ENCODE measurements at places on chromosomes 4 and X. TPM values are rescaled to one million over a fixed set of nuclear protein-coding genes. Genes with fewer than 3 reads are reported as not detected.

The SLC10A6 gene
- 5.8 TPM for total RNA-seq

GRCh38 chr4:68349279-68349648 is 626 bp downstream of the YTHDC1 start:
- no peak for DNase-seq

The FAM47B gene
- not detected for total RNA-seq

- DNase-seq = no peak
Measured at GRCh38 chr4:8819019-8819418, 52.6 kb downstream of the HMX1 start.

- DNase-seq = no peak
Measured at GRCh38 chr4:110898290-110898689, 275.4 kb upstream of the PITX2 start.

DNA sequence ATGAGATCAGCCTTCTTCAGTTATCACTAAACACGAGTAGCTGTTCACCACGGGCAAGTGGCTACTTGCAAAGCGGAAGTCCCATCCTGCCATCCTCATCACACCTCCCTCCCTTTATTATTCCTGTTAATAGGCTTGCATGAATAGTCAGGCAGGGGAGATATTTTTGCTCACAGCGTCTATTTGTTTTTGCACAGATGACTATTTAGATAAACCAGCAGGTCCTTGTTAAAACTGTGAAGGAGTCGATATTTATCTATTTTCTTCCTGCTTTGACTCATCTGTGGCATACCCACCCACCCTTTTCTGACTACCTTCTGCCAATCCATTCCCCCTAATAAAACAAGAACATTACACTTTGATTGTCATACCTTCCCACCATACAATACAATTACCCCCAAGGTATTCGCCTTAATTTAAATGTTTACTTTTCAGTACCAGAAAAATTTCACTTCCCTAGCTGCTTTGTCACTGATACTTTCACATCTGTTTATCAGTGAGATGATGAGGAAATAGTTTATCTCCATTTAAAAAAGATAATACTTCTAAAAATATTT is 96.6 kb upstream of the BANK1 start:
- no peak for DNase-seq

- DNase-seq = no peak
Measured at GRCh38 chr4:25896776-25897539, 17.1 kb upstream of the SMIM20 start.

GRCh38 chr4:10684631-10685030 is at the start of gene CLNK:
Gene CLNK (minus strand): TSS chr4:10684768. CDS start chr4:10667869, 16,899 bp downstream.
- no peak for DNase-seq

The PAK3 gene
- total RNA-seq = 2.7 TPM

- no peak for DNase-seq
Measured at GRCh38 chrX:16610121-16610621, 39.8 kb upstream of the S100G start.
